ENCODE measurements at places on chromosomes 5 and 9.

GRCh38 chr5:56900858-56901578 is 8.4 kb upstream of the SETD9 start:
- DNase-seq = no peak

- no peak for DNase-seq
These were observed 37.4 kb upstream of the FBXW11 start for GRCh38 chr5:172043865-172044264.

DNA sequence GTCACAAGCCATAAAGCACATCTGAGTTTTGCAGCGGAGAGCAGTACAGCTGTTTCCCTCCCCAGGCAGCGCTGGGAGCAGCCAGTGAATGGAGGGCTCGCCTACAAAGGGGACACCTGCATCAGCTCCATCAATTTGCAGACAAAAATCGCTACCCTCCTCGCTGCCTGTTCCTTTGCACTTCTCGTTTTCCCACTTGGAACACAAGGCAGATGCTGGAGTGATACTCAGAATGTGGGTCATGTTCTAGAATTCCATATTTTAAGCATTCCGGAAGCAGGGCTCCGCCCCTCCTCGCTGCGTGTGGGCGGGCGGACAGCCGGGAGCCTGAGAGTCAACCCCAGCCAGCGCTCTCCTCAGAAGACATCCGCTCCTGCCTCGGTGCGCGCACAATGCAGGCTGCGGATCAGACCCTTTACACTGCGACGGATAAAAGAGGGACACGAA is 92.1 kb downstream of the LMNB1 start:
- DNase-seq = no peak

GRCh38 chr5:75048457-75048953 is 3.9 kb downstream of the GCNT4 start:
- DNase-seq = no peak

GRCh38 chr9:14939378-14939777 is 29.1 kb upstream of the FREM1 start:
- DNase-seq = no peak

- DNase-seq = no peak
These were observed 138.7 kb upstream of the SLC24A2 start for GRCh38 chr9:19927560-19927959.

DNA sequence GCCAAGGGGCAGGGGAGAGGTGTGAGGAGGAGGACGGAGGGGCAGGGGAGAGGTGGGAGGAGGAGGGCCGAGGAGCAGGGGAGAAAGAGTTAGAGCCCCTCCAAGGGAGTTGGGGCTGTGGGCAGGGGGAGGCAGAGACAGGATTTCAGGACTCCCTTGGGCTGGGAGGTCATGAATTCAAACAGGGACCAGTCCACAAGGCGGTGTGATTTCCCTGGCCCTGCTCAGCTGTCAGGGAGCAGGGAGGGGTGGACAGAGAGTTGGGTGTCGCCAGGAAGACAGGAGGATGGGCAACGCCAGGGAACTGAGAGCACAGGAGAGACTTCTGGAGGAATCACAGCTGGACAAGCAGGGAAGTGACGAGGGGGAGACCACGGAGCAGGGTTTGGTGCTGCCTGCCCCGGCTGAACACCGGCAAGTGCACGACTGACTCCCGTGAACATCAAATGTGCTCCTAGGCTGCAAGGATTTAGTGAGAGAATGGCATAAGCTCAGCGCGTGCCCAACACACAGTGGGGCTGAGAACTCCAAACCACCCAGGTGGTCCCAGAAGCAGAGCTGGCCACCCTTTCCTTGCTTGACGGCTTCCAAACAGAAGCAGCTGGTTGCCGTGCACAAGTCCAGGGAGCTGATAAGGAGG is 17.8 kb upstream of the OLFM1 start:
- DNase-seq = no peak

- no peak for DNase-seq
These were observed 180.8 kb downstream of the LURAP1L start for GRCh38 chr9:12955510-12956163.

DNA sequence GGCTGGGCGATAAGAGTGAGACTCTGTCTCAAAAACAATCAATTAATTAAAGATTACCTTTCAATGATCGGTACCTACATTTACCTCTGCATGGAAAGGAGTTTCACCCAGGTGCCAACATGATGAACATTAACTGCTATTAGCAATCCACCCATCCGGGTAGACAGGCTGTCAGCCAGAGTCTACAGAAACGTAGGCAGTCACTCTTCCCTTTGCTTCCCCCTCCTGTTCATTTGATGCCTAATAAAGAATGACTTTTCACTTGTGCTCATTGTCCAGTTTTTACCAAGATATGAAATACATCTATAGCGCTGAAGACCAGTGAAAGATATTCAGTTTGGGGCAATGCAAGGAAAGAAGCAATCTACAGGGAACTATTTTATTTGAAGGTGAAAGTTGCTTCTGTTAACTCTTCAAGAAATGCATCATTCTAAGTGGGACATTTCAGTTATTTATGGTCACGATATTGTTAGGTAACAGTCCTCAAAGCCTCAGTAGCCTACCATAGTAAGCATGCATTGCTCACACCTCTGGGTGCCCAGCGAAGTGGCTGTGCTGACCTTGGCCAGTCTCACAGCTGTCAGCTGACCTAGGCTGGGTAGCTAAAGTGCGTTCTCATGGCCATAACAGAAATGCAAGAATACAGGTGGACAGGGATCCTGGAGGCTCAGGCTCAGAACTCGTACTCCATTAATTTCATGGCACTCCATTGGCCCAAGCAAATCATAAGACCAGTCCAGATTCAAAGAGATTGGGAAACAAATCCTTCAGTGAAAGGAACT is 87.2 kb upstream of the DMRT1 start:
- DNase-seq = no peak

GRCh38 chr9:129075996-129076639 is 4.8 kb upstream of the DOLPP1 start:
- no peak for DNase-seq

- no peak for DNase-seq
These were observed 160.4 kb upstream of the CDH12 start for GRCh38 chr5:23013395-23013998.

DNA sequence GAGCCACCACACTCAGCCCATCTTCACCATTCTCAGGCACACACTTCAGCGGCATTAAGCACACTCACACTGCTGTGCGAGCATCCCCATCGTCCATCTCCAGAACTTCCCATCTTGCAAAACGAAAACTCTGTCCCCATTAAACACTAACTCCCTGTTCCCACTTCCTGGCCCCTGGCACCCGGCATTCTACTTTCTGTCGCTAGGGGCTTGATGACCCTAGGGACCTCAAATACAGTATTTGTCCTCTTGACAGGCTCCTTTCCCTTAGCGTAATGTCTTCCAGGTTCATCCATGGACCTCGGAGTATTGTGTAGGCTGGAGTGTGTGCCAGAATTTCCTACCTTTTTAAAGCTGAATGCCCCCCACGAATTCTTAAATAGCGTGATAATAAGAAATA is 14.7 kb upstream of the UBAC1 start:
- DNase-seq = no peak

- no peak for DNase-seq
These were observed 403.5 kb upstream of the ST8SIA4 start for GRCh38 chr5:101306391-101307137.

GRCh38 chr9:134922932-134923240 is 5.2 kb upstream of the FCN1 start:
- no peak for DNase-seq

GRCh38 chr5:6752782-6753181 is 39.5 kb downstream of the TENT4A start:
- DNase-seq = no peak

GRCh38 chr9:29697011-29697410 is 2123.7 kb upstream of the C9orf72 start:
- no peak for DNase-seq

DNA sequence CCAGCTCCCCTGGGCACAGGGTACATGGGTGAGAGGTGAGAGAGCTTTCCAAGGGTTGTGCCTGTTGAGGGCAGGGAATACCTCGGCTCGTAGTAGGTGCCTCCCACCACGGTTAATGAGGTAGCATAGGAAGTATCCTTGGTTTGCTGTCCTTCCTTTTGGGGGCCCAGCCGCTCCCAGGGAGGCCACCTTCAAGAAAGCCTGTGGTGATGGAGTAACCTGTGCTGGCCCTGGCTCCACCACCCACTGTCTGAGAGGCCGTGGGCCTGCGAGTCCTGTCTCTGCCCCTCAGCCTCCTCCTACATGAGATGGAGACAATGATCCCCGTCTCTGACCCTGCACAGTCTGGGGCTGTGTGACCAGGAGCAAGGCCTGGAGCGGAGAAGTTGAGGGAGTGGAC is 40.8 kb downstream of the COL27A1 start:
- no peak for DNase-seq

GRCh38 chr5:144712090-144712489 is 541.4 kb downstream of the KCTD16 start:
- DNase-seq = no peak

- no peak for DNase-seq
These were observed 84.9 kb upstream of the BASP1 start for GRCh38 chr5:17132444-17133083.
